ENCODE measurements at places on chromosomes 11 and 22.

DNA sequence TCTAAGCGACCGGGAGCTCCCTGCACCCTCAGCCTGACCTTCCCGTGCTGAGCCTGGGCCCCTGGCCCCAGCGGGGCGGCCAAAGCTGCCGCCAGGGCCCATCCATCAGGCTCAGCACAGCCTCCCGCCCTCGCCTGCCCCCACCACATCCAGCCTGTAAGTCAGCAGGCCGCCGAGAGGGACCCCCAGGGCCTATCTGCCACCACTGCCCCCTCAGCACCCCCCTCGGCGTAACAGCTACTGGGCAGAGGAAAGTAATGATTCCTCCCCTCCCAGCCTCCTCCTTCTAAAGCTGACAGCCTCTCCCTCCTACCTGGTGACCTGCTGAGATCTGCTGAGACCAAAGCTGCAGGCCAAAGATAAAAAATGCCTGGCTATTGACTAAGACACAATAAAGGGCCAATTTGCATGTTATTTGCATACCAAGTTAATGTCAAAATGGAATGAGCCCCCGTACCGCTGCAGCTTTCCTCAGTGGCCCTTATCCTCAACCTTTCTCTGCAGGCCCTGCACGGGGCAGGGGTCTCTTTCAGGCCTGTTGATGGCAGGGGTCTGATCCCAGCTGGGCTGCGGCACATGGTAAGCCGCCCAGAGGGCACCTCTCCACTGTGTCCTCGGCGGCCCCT lies 51.6 kb downstream of the RPUSD4 start:
- DNase-seq, result no peak

DNA sequence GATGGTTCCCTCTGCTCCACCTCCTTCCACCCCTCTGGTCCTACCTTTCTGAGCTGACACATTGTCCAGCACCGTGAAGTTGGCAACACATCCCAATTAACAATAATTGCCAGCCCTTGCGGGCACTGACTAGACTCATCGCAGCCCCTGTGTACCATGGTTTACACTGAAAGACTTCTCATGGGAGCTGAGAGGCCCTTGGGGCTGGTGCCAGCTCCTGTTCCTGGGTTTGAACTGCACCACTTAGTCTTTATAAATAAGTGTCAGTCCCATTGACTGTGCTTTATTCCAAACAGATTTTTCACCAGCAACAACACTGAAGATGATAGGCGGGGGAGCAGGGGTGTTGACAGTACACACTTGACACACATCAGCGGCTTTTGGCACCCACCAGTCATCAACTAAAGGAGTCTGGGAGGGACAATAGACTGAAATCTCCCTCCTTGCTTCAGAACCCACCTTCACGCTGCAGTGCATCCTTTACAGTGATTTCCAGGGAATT lies 447.3 kb downstream of the NTM start:
- no peak for DNase-seq

DNA sequence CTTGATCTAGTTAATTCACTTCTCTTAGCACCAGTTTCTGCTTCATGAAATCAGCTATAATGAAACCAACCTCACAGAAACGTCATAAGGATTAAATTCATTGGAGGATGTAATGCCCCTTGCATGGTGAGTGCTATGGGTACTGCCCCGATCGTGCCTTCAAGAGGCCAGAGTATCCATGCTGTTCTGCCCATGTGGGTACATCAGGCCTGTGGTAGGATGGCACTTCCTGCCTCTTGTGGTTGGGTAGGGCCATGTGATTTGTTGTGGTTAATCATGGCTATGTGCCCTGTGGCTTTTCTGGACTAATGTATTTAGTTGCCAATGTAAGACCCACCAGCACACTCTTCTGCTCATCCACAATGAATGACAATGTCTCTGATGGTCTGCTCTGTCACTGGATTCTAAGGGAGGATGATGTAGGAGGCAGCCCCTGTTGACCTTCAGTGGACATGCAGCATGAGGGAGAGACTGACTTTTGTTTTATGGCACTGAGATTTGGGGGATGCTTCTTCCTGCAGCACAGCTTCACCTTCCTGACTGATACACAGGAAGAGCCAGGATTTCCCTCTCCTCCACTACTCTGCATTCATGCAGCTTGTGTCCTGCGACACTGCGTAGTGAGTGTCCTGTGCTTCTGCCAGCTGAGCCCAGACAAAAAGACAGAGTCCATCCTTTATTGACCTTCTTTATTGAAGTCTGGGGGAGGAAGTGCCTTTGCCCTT lies 66.2 kb downstream of the DHCR7 start:
- DNase-seq, result no peak

- no peak for DNase-seq
Observed at GRCh38 chr11:19768197-19768596, 55.6 kb downstream of the NAV2 start.

GRCh38 chr11:43573233-43573632 lies 107.3 kb upstream of the HSD17B12 start:
- no peak for DNase-seq

DNA sequence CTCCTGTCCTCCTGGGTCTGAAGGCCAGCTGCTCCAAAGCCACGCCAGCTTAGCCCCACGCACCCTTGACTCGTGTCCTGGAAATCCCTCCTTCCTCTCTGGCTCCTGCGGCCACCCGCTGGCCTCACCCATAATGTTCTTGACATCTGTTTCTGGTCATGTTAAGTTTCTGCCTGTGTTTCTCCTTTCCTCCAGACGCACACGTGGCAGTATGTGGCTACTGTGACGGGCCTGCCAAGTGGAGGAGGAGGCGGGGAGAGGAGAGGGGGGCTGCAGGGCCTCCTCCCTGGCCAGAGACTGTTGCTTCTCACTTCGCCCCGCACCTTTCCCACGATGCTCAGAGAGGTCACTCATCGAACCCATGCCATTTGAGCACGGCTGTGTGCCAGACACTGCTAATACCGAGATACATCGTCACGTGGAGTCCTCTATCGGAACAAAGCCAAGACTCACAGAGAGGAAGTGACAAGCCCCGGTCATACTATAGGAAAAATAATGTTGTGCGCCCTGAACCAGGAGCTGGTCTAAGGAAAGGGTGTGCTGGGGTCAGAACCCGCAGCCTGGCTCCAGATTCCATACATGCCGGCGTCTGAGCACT lies 11.5 kb downstream of the C1QTNF6 start:
- peak; percentile 95 for DNase-seq

- DNase-seq, result no peak
Observed at GRCh38 chr11:65700399-65700798, 11.7 kb upstream of the KAT5 start.

- DNase-seq, result no peak
Observed at GRCh38 chr11:1288426-1289151, 20.8 kb downstream of the TOLLIP start.

- no peak for DNase-seq
Observed at GRCh38 chr11:57469268-57469667, 8.9 kb downstream of the RTN4RL2 start.

- DNase-seq, result no peak
Observed at GRCh38 chr11:2782769-2783168, 83.0 kb upstream of the KCNQ1OT1 start.

GRCh38 chr11:35549787-35550186 lies 24.4 kb upstream of the PAMR1 start:
- DNase-seq, result peak; percentile 56

GRCh38 chr22:45937960-45938359 lies 39.0 kb downstream of the WNT7B start:
- no peak for DNase-seq

GRCh38 chr11:83326326-83326725 lies 40.2 kb upstream of the CCDC90B start:
- no peak for DNase-seq

DNA sequence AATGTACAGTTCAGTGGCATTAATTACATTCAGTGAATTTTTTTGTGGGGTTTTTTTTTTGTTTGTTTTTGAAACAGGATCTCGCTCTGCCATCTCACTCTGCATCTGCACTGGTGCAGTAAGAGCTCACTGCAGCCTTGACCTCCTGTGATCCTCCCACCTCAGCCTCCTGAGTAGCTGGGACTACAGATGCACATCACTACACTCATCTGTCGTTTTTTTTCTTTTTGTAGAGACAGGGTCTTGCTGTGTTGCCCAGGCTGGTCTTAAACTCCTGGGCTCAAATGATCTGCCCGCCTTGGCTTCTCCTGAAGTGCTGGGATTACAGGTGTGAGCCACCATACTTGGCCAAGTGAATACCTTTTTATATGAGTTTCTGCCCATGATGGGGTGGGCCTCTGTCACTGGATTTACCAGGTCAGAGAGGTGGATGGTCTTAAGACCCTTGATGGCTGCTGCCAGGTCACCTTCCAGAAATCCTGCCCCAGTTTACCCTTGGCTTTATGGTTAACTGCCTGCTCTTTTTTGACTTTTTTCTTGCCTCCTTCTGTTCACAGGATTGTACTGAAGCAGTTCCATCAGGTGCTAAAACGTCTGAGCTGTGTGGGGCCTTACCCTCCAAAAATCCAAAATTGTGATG lies 22.6 kb downstream of the BCR start:
- DNase-seq, result no peak

DNA sequence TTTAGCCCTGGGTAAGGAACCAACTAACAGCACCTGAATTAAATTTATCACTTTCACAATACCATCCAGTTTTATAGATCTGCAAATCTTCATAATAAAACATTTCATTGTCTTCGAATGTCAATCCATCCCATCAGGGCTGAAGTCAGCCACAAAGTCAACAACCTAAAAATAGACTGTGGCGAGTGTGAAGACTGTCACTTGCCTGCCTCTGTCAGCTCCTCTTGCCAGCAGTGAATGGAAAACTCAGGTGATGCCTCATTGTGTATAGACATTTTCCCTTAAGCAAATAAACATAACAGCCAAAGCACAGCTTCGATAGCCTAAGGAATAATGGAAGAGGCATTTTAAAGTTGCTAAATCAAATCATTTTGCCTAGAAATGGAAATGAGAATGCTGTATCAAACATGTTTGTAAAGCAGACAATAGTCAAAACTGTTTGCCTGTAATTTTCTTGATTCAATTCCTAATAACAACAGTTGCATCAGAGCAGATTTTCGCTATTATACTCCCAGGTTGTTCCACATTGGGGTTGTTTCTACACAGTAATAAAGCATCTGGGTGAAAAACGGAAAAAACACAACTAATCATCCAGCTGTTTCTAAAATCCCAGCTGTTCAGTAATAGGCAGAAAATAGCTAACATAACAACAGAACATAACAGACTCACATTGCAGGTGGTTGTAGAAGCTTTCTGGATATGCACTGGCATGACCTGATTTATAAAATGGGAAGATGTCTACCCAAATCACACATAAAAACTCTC lies 15.7 kb downstream of the KCNA4 start:
- DNase-seq, result no peak

- DNase-seq, result no peak
Observed at GRCh38 chr11:44319170-44319551, 9.2 kb upstream of the ALX4 start.

DNA sequence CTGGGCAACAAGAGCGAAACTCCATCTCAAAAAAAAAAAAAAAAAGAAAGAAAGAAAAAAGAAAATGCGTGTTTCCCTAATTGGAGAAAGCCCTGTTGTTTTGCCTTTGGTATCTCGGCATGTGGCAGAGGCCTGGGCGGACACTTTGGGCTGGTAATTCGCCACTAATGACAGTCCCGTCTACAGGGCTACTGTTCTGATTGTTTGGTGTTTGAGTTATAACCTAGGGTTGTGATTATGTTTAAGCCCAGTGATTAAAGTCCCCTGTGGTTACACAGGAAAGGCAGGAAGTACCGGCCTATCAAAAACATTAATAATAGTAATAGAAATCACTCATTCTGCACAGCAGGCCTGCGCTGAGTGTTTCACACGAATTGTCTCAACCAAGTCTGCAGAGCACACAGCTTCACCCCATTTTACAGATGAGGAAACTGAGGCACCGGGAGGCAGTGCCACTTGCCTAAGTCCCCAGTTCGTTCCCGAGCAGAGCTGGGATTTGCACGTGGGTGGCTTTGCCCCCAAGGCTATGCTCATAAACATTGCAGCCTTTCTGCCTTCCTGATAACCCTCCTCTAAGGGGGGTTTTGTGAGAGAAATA lies 39.1 kb upstream of the GRAMD4 start:
- DNase-seq, result peak; percentile 30

GRCh38 chr22:37566903-37567798 lies 6.9 kb downstream of the CDC42EP1 start:
- peak; percentile 83 for DNase-seq

GRCh38 chr11:19955660-19956059 lies 204.6 kb downstream of the DBX1 start:
- no peak for DNase-seq

DNA sequence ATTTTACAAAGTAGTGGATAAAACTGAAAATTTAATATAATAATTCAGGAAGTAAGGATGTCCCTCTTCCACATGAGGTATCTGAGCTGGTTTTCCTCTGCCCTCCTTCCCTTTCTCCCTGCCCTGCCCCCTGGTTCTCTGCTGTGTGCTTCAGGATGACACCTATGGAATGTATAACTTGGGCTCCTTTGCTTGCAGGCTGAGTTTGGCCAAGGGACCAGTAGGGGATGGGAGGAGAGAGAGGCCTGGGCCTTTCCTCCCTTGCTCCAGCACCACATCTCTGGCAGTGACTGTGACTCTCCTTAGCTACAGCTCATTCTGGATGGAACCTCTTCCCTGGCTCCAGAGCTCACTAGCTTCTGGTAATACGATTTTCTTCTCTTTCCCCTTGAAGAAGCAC lies 10.1 kb downstream of the IRAG1 start:
- no peak for DNase-seq

DNA sequence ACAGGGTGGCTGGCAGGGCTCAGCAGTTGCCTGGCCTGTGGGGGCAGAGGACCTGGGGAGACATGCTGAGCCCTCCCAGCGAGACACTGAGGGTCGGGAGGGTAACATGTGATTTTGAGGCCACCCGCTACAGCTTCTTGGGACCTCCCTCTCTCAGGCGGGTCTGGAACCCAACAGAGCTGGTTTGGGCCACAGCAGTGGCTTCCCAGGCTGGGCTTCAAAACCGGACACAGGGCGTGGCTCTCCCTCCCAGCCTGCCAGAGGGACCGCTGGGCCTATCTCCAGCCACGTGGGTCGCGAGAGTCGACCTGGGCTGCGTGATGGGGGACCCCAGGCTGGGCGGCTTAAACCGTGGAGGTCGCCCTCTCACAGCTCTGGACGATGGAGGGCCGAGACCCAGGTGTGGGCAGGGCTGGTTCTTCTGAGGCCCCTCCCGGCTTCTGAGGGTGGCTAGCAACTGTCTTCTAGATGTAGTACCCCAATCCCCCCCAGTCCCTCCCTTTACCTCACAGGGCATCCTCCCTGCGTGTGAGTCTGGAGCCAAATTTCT lies 91.7 kb downstream of the KCNQ1 start:
- DNase-seq, result peak; percentile 18

- no peak for DNase-seq
Observed at GRCh38 chr22:22520667-22521602, 865 bp upstream of the ZNF280A start.

DNA sequence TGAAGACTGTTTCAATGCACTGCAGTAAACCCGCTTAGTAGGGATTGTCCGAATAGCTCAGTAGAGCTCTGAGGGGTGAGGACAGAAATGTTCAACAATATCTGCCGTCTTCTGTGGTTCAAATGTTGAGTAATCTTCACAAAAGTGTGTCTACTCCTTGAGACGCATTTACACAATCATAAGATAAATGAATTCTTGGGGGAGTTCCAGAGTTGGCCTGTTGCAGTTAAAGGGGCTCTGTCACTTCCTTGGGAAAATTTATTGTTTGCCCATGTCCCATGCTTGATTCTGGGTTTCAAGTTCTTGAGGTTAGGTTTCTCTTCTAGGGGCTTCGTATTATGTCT lies 614 bp downstream of the ANO3 start:
- no peak for DNase-seq
